ENCODE measurements at places on chromosomes 13 and 19.
A peak's percentile ranks its signal among the peaks of the same experiment; 100 is the strongest.

GRCh38 chr19:10104130-10104513, 1.6 kb upstream of the ANGPTL6 start:
- DNase-seq: no peak

DNA sequence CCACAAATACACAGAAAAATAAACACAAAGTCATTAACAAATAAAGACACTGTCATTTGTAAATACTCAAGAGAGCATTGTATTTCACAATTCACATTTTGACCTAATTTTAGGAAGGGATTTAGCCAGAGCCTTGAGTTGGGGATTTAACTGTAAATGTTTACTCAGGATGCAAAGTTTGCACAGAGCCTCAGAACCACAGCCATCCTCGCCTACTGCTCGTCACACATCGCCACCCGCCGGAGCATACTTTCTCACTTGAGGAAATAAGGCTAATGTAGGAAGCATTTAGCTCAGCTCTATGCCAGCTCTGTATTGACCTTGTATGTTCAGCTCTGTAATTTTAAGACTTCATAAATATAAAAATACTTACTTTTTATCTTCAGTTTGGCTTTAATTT, 442.7 kb downstream of the OXGR1 start:
- DNase-seq: no peak

GRCh38 chr19:31354799-31355664, 5.8 kb upstream of the TSHZ3 start:
- DNase-seq: no peak

GRCh38 chr13:98989469-98990235, 11.8 kb upstream of the DOCK9 start:
- no peak for DNase-seq

DNA sequence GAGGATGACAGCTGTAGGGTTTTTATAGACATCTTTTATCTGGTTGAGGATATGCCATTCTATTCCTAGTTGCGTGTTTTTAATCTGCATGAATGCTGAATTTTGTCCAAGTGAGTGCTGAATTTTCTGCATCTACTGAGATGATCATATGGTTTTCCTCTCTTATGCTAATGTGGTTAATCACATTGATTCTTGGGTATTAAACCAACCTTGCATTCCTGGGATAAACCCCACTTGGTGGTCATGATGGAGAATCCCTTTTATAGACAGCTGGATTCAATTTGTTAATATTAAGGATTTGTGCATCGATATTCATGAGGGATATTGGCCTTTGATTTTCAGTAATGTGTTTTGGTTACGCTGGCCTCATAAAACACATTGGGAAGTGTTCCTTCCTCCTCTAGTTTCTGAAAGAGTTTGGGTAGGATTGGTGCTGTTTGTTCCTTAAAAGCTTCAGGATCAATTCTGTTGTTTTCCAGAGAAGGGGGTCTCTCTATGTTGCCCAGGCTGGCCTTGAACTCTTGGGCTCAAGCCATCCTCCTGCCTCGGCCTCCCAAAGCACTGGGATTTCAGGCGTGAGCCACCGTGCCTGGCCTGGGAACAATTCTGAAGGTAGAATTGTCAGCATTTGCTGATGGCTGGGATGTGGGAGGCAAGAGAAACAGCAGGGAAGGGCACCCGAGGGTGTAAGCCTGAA, 7.3 kb upstream of the LINGO3 start:
- DNase-seq: no peak

GRCh38 chr13:40974460-40975407, 44.4 kb downstream of the ELF1 start:
- DNase-seq: peak; percentile 10

GRCh38 chr13:33743438-33744368, 74.2 kb upstream of the RFC3 start:
- no peak for DNase-seq

DNA sequence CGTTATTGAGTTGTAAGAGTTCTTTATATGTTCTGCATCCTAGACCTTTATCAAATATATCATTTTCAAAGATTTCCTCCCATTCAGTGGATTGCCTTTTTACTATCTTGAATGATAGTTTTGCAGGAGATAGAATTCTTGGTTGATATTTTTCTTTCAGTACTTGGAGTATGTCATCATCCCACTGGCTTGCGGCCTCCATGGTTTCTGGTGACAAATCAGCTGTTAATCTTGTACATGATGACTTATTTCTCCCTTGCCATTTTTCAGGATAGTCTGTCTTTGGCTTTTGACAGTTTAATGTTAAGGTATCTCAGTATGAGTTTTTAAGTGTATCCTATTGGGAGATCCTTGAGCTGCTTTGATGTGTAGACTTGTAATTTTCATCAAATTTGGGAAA, 8.5 kb downstream of the ZNF557 start:
- no peak for DNase-seq

- no peak for DNase-seq
These were observed 19.1 kb downstream of the PEX11G start for GRCh38 chr19:7469669-7470285.

DNA sequence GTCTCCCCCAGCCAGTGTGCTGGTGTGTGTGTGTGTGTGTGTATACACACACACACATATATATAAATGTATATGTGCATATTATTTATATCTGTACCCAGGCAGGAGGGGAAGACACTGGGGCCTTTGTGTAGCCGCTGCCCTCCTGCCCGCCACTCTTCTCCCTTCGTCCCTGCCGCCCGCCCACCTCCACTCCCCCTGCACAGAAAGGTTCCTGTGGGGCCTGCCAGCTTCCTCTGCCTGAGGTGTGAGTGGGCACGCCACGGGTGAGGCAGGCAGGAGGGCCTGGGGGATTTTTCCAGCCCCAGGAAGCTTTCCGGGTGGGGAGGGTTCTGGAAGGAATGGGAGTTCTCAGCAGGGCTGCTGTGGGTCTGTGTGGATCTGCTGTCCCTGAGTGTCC, 6.9 kb downstream of the IRF2BP1 start:
- no peak for DNase-seq

GRCh38 chr19:41606215-41606837, 20.5 kb downstream of the CEACAM4 start:
- DNase-seq: no peak

GRCh38 chr13:112114391-112114790, 47.4 kb downstream of the SOX1 start:
- no peak for DNase-seq

DNA sequence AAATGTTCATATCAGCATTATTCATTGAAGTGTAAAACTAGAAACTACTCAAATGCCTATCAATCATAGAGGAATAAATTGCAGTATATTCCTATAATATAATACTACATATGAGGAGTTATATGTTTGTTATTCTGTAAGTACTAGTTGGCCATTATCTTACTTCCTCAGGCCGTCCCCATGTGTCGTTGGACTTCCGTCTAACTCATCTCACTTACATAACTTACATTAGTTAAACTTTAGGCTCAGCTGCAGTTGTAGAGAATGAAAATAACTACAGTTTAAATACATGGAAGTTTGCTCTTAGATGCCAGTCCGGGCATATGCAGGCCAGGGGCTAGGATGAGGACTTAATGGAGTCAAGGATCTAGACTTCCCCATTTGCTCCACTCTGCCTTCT, 8.6 kb upstream of the EPSTI1 start:
- no peak for DNase-seq

- no peak for DNase-seq
These were observed 810 bp downstream of the GPR180 start for GRCh38 chr13:94602467-94602866.

- peak; percentile 54 for DNase-seq
These were observed 67.8 kb downstream of the SPACA7 start for GRCh38 chr13:112443995-112444311.

- no peak for DNase-seq
These were observed 171.4 kb downstream of the FOXO1 start for GRCh38 chr13:40494946-40495620.

- no peak for DNase-seq
These were observed 1.2 kb upstream of the LRRC63 start for GRCh38 chr13:46210362-46211083.

GRCh38 chr13:64845110-64845509, 2385.0 kb downstream of the PCDH9 start:
- no peak for DNase-seq

- no peak for DNase-seq
These were observed 142.3 kb downstream of the PCCA start for GRCh38 chr13:100231176-100231575.

DNA sequence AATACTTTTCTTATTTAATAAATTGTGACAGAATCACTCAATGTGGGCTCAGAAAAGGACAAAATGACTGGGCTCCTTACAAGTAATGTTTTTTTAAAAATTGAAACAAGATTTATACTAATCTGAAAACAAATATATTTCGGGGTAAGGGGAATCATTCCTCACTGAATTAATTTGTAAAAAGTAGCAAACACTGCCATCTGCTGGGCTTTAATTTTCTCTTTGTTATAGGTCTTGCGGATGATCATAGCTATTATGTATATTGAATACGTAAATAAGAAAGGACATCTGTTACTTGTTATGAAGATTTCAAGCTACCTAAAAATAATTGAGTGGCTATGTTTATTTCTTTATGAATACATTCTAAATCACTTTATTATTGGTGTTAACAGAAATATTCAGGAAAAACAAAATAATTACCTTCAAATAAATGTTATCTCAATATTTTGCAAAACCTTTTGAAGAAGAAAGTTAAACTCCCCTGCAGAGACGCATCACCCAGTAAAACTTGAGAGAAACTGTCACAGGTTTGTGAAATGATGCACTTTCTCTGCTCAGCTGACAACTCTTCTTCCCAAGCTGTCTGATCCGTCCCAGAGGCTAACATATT, 17.8 kb upstream of the ENOX1 start:
- DNase-seq: no peak

GRCh38 chr19:17530586-17530985, 19.1 kb downstream of the PGLS start:
- DNase-seq: no peak

DNA sequence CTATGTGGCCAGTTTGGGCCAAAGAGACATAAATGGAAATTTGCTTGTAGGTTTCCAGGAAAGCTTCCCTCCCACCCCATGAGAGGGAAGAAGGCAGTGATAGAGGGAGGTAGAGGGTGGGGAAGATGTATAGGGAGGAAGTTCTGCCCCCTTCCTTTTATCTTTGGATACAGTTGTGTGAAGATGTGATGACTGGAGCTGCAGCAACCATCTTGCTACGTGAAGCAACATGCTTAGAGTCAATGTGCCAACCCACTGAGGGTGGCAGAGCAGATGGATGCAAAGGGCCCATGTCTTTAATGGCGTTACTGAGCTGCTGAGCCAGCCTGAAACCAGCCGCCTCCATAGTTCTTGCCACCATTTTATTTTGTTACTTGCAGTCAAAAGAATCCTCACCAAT, 10.7 kb downstream of the VSIG10L start:
- DNase-seq: no peak

DNA sequence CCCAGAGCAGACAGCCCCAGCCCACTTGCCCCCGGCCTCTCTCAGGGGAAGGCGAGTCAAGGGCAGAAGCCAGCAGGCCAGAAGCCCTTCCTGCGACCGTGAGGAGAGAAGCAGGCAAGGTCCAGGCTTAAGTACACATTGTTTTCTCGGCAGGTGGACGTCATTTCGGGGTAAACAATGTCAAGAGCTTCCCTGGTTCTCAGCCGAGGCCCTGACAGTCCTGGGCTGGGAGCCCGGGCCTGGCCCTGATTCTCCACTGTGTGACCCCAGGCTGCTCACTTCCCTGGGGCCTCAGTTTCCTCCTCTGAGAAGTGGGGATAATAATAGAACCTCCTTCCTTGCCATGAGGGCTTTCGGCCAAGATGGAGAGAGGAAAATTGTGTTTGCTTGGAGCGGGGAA, 19.4 kb downstream of the PLVAP start:
- DNase-seq: no peak

GRCh38 chr19:27773318-27774094, 1439.4 kb downstream of the UQCRFS1 start:
- no peak for DNase-seq

- no peak for DNase-seq
These were observed 691.9 kb downstream of the UQCRFS1 start for GRCh38 chr19:28520998-28521568.

DNA sequence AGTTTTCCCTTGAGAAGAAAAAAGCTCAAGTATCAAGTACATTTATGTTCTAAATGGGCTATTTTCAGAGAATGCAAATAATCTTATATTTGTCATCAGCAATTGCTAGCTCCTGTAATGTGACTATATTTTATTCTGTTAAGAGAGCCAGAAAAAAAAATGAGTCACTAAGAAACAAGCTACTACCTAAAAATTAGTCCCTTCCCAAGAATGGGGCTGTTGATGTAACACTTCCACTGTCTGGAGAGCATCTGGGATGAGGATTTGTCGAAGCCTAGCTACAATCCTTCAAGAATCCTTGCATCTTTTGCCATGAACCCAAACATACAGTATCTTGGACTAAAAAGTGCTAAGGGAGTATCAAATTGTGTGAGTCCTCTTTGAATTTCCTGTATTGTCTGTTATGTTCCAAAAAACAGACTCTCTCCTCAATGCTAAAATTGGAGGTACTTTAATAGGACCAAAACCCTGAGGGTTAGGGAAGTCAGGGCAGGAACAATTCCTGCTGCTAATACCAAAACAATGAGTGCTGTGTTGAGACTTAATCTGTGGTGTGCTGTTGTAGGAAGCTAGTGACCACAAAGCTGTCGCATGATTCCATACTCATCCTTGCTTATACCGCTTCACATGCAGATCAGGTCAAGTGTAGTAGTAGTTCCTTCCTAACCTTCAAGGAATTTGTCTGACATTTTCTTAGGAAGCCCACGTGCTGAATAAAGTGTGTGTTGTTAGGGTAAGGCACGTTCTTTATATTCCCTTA, 4.9 kb upstream of the ZC3H13 start:
- no peak for DNase-seq

GRCh38 chr19:17052439-17052838, 22.8 kb downstream of the HAUS8 start:
- no peak for DNase-seq

DNA sequence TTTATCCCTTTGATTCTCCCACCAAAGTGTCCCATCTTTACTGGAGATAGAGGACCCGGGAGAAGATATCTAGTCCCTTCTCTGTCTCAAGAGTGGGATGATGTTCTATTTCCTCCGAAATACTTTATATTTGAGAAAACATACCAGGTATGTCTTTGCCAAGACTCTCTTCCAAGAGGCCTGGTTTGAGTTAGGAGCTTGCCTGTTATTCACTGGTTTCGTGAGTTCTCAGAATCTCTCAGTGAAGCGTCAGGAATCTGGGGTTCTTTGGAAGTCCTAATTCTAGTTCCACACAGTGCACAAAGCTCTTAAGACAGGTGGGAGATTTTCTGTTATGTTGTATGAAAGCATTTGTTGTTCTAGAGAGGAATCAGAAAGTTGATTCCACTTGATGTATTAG, 182.0 kb downstream of the DNAJC15 start:
- DNase-seq: no peak

DNA sequence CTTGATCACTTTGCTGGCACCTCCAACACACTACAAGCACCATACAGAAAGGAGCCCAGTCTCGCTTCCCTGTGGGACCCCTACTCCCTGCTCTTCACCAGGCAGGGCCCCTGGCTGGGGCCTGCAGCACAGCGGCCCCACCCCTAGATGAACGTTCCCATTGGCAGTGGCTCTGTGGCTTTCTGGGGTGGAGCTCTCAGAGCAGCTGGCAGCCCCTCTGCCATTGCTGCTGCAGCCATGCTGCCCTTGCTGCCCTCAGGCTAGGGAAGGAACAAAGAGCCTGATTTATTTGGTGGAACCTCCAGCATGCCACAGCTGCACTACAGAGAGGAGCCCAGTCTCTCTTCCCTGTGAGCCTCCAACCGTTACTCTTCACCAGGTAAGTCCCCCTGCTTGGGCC, 5.8 kb downstream of the SIGLEC6 start:
- no peak for DNase-seq

Measured in stimulated activated CD4-positive, alpha-beta T cell treated with anti-CD3 and anti-CD28 coated beads, Interleukin-15, amount 100 ng/mL, for 48 hours (primary cell).